NCI-H1048 (cell line): ENCODE measurements at places on chromosomes 2 and 18.

GRCh38 chr18:62144338-62144737 is 42.5 kb downstream of the PIGN start:
- no peak for DNase-seq

DNA sequence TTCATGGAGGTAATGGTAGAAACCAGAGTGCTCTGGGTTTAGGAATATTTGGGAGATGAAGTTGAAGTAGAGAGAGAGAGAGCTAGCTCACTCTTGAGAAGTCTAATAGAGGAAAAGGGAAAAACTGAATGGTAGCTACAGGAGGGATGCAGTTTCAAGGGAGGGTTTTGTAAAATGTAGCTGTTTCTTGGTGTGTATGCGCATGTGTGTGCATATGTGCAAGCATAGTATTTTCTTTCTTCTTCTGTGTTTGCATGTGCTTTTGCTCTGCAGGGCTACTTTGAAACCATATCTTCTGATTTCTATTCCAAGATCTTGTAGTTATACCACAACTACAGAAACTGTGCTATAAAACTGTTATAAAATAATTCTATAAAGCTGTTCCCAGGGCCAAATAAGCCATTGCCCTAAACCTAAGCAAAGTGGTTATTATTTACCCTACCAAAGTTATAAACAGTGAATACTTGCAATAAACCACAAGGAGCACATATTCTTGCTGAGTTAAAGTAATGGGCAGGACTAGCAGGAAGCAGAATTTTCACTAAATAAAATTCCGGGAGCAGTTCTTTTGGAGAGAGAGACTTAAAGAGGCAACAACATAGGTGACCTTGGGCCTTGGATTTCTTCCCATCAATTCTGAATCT is 145.3 kb upstream of the ZNF521 start:
- no peak for DNase-seq

- no peak for DNase-seq
These were observed 8.3 kb upstream of the RHOB start for GRCh38 chr2:20438334-20439192.

- no peak for DNase-seq
These were observed 593.9 kb upstream of the ZNF804A start for GRCh38 chr2:184004289-184004947.

DNA sequence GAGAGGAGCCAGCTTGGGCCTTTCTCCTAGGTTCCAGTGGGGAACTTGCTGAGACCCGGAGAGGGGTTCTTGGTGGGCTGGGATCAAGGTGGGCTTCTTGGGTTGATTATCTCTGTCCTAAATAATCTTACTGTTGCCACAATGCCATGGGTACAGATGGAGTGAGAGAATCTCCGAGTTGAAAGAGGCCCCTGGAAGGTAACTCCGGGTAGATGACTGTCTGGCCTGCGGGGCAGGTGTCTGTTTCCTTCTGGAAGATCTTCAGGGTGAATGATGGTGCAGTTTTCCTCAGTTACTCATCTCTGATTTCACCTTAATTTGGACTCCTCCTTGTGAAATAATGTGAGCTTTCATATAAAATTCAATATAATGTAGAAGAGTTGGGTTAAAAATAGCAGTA is 159.4 kb downstream of the ACTR3 start:
- DNase-seq, result no peak

DNA sequence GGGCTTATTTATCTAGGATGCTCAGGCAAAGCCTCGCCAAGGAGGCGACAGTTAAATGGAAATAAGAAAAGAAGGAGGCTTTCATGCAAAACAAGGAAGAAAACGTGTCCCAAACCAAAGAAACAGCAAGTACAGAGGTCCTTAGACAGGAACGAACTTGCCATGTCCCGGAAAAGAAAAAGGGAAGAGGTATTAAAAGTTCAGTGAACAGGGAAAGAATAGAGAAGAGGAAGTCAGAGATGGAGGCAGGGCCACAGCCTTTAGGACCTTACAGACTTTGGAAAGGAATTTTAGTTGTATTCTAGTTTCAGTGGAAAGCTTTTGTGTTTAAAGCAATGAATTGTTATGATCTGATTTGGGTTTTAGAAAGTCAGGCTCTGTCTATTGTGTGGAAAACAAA is 22.1 kb downstream of the IKZF2 start:
- no peak for DNase-seq

GRCh38 chr18:7056026-7056425 is 61.6 kb downstream of the LAMA1 start:
- DNase-seq, result no peak

DNA sequence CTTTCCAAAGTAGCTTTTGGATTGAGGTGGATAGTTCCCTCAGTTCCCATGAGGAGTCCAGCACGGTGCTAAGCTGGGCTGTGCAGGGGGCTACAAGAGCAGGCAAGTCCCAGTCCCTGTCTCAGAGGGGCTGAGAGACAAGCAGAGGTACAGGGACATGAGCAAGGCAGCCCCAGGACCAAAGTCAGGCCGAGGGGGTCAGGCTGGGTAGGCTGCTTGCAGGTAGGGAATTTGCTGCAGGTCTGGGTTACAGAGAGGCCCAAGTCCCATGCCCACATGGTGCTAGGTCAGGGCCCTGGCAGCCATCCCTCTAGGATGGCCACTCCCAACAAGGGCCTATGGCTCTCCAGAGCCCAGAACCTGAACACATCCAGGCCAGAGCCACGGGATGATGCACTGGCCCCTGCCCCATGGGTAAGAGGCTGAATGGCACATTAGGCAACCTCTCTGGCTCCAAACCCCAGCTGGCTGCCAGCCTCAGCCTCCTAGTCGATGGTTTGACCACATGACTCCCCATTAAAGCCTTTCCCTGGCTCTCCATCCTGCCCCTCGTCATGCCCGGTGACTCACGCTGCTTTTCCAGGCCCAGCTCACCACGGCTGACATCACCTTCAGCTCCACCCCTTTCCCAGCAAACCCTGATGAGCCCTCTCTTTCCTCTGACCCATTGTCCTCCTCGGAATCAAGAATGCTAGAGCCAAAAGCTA is 83.7 kb downstream of the SDC1 start:
- DNase-seq, result no peak

- no peak for DNase-seq
These were observed 315.0 kb downstream of the PARD3B start for GRCh38 chr2:204860274-204860673.

- DNase-seq, result no peak
These were observed 227.4 kb downstream of the MBD2 start for GRCh38 chr18:53997064-53997463.

- no peak for DNase-seq
These were observed 44.6 kb downstream of the DPP4 start for GRCh38 chr2:162029287-162029901.

DNA sequence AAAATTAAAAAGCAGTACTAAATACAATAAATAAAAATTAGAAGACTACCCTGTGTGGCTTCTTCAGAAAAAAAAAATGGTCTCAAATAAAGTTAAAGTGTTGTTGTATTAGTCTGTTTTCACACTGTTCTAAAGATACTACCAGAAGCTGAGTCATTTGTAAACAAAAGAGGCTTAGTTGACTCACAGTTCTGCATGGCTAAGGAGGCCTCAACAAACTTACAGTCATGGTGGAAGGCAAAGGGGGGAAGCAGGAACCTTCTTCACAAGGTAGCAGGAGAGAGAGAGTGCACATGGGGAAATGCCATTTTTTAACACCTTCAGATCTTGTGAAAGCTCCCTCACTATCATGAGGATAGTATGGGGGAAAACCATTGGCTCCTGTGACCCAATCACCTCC is 612.8 kb downstream of the RNF144A start:
- no peak for DNase-seq

DNA sequence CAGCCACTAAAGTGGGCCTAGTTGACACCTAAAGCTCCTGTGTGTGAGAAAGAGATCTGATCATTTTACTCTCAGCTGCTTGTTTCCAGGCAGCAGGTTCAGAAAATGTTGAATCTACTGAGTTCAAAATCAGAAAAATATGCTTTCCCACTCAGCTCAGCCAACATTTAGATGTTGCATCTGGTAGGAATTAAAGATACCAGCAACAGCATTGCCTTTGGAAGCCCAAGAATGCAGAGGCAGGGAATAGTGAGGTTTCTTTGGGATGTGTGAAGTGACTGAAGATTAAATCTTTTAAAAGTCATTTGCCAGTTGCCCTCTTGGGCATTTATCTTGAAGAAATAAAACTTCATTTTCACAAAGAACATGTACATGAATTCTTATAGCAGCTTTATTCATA is 33.9 kb upstream of the DOCK10 start:
- no peak for DNase-seq

- DNase-seq, result no peak
These were observed 8.7 kb downstream of the ADRA2B start for GRCh38 chr2:96107708-96108065.

DNA sequence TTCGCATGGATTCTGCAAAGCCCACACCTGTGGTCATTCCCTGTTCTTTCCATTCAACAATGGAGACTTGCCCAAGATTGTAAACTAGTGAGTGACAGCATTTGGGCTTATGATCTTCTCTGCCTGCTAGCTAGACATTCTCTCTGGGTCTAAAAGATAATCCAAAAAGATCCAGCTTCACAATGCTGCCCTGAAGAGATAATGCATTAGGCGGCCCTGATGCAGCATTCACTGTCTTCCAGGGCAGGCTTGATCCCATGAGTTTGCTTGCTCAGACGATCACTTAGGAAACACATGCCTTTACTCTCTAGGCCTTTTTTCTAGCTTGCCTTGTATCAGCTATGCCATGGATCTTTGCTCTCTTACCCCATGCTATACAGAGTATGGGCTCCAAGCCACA is 196.1 kb downstream of the SETBP1 start:
- no peak for DNase-seq

DNA sequence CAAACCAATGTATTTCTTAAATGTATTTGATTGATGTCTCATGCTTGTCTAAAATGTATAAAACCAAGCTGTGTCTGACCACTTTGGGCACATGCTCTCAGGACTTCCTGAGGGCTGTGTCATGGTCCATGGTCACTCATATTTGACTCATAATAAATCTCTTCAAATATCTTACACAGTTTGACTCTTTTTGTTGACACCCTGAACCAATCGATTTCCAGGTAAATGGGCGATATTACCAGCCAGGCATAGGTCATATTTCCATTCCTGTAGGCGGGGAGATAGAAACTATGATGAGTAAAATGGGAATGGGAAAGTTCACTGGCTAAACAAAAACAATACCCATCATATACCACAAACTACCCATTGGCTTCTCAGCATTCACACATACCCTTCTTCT is 9.3 kb upstream of the TRAPPC8 start:
- no peak for DNase-seq

- DNase-seq, result no peak
These were observed 45.3 kb downstream of the PIKFYVE start for GRCh38 chr2:208311321-208311720.

- DNase-seq, result no peak
These were observed 201.8 kb upstream of the KLHL14 start for GRCh38 chr18:32974421-32975162.

GRCh38 chr2:218962859-218963492 is 3.5 kb downstream of the CDK5R2 start:
- peak; percentile 31 for DNase-seq

DNA sequence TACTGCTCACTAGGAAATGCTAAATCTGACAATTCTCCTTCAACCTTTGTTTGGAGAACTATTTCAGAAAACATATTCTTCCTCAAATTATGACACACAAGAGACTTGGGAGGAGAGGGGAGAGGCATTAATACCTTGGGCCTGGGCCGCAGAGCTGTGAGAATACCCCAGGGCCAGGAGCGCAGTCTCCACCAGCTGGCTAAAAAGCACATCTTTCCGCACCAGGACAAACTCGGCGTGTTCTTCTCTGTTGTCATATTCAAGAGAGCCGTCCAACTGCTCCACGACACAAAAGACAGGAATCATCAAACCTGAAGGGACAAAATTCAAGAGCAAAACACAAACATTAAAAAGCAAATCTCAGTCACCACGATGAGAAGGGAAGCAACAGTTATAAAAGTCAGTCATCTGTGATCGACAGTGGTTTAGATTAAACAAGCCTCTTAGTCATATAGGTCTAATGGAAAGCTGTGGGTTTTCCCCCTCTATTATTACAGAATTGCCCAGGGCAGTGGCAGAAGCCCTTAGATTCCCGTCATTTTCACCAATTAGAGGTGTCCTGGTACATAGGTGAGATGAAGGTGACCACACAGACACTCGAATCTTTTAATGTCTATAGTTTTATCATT is 24.4 kb downstream of the SATB2 start:
- DNase-seq, result no peak

DNA sequence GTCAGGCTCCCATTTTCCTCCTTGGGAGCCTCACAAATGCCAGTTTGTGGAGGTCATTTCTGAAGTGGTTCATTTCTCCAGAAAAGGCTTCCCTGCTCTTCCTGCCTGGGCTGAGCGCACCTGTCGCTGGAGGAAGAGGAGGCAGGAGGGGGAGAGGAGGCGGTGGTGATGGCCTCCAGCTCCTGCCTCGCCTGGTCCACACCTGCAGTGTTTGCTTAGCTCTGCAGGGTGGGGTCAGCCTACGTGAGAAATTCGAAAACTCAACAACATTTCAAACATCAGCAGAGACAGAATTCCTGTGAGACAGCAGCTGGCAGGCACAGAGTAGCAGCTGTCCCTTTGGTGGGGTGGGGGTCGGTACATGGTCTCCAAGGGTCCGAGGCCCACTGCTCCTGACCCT is 7.9 kb downstream of the IMPA2 start:
- DNase-seq, result no peak

- DNase-seq, result peak; percentile 64
These were observed 336.2 kb downstream of the ZEB2 start for GRCh38 chr2:144183727-144184126.

GRCh38 chr18:38576349-38576748 is 1010.8 kb upstream of the CELF4 start:
- no peak for DNase-seq

DNA sequence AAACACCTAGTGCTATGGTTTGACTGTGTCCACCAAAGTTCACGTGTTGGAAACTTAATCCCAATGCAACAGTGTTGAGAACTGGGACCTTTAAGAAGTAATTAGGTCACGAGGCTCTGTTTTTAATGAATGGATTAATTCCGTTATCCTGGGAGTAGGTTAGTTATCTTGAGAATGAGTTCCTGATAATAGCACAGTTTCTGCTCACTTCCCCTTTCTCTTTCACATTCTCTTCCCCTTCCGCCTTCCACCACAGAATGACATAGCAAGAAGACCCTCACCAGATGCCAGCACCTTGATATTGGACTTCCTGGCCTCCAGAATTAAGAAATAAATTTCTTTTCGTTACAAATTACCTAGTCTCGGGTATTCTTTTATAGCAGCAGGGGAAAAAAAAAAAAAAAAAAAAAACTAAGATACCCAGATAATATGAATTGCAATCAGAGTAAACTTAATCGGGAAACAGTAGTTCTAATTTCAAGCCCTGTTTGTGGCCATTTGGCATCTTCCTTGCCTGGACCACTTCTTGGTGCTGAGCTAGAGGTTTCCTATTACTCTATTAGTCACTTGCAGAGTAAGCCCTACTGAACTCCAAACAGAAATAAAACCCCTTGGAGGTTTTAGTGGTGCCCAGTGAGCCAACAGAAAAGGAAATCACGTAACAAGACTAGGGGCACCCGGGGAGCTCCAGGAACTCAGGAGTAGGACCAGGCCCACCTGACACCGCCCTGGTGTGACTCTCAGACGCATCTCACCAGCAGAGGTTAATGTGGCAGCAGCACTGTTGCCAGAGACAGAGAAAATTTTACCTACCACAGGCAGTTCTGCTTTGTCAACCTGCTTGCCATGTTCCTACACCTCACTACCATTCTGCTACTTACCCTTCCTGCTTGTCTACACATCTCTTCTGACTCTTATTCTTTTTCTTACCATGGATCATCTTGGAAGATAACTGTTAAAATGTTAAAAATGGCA is 147.6 kb upstream of the CAB39 start:
- no peak for DNase-seq

- no peak for DNase-seq
These were observed 65.3 kb downstream of the MIB1 start for GRCh38 chr18:21805771-21806366.

GRCh38 chr2:99765731-99766318 is 276.0 kb upstream of the REV1 start:
- no peak for DNase-seq
